ENCODE measurements at places on chromosomes 7 and 10. TPM values are rescaled to one million over a fixed set of nuclear protein-coding genes. Genes with fewer than 3 reads are reported as not detected.

DNA sequence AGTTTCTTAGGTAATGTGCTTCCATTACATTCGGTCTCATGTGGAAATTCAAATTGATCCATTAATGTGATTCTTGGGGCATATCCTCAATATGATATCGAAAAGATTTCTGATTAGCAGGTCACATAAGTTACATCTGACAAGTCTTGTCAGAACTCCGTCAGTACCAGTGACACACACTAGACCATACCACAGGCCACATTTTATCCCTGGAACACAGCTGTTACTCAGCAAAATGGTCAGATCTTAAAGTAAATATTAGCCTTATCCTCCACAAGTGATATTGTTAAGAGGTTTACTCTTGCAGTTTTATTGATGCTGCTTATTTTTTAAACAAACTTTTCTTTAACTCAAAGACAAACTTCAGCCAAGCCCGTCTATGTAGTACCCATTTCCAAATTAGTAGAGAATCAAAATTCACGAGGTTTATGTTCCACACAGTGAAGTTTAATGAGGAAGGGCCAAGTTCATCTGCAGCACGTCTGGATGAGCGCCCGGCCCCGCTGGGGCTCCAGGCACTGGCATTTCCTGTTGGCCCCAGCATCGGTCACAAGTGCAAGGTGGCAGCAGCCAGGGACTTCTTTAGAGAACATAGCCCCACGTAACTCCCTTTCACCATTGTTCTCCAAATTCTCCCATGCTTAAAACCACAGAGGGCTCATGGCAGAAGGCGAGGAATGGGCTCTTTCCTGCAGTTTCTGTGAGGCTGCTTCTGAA lies 132.2 kb downstream of the VIPR2 start:
- peaks cover 4% of the 10 kb centered on the region for H3K4me1 ChIP-seq
- H3K36me3 ChIP-seq: no peaks in the 10 kb centered on the region
- DNase-seq: no peak
- no peak overlapping the region for H3K4me3 ChIP-seq
- no peak overlapping the region for H3K27ac ChIP-seq

The CAMK2B gene
- total RNA-seq: 0.62 TPM

DNA sequence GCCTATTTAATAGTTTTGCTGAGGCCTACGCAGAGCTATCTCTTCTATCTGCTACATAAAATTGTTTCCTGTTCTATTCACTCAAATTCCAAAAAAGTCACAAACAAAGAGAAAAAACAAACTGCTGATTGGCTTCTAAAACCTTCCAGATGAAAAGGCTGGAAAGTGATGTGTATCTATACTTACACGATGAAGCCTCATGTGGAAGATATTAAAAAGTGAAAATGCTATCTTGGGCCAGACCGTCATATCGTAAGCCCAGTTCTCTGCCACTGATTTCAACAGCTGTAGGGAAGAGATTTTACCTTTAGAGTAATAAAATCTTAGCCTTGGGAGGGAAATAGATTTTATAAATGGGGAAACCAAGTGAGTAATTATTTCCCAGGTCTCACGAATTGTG lies 394.8 kb downstream of the KIF20B start:
- no peak overlapping the region for H3K4me3 ChIP-seq
- no peak for DNase-seq
- H3K27ac ChIP-seq: no peak overlapping the region
- H3K27me3 ChIP-seq: peaks cover 16% of the 10 kb centered on the region
- H3K36me3 ChIP-seq: no peaks in the 10 kb centered on the region

- peaks cover 3% of the 10 kb centered on the region for H3K4me1 ChIP-seq
- H3K27ac ChIP-seq: no peak overlapping the region
- H3K27me3 ChIP-seq: no peaks in the 10 kb centered on the region
Observed at GRCh38 chr7:70436790-70437350, 695.1 kb upstream of the GALNT17 start.

The DPP6 gene
- not detected for total RNA-seq

DNA sequence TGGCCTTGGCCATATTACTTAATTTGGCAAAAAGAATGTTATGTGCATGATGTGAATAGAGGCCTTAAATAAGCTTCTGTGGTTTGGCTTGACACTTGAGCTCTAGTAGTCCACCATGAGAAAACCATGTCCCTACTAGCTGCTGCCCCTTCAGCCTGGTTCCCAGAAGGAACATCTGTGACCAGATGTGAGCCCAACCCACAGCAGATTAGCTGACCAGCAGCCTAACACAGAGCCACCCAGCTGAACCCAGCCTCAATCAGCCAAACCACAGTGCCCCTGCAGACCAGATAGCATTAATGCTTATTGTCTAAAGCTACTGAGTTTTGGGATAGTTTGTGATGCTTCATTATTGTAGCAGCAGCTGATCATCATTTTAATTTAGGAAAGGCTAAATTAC lies 16.6 kb downstream of the JAZF1 start:
- no peaks in the 10 kb centered on the region for H3K27me3 ChIP-seq
- H3K4me3 ChIP-seq: no peak overlapping the region
- peaks cover 12% of the 10 kb centered on the region for H3K36me3 ChIP-seq
- peaks cover 15% of the 10 kb centered on the region for H3K4me1 ChIP-seq
- H3K27ac ChIP-seq: no peak overlapping the region
